ENCODE measurements at places on chromosomes 5 and 9.

DNA sequence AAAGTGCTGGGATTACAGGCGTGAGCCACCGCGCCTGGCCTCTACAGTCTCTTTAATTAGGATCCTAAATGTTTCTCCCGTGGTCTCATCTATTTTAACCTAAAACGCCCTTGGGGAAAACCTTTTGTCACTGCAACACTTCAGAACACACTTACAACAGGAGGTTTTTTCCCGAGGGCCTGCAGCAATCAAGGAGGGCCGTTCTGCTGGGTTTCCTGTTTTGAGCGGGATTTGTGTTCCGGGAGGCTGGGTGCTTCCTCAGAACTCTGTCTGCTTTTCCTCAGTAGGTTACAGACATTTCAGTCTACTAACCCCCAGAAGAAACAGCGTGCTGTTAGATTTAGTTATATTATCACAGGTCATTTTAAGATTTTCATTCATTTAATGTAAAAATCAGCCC lies 65.4 kb upstream of the IRX4 start:
- DNase-seq, result no peak

DNA sequence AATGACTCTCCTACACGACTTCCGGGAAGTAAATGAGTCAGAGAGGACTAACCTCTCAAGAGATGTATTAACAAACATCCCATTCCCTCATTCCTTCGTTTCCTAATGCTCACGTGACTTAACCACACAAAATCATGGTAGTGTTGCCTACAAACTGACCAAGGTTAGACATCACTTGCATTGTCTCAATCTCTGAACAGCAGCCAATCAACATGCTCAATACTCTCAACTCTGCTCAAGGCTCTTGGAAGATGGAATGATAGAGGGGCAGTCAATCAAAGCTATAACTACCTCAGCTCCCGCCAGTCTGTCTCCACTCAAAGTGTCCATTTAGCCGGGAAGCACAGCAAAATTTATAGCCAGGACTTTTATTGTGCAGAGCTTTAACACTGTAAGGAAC lies 143.8 kb upstream of the PIK3R1 start:
- no peak for DNase-seq

GRCh38 chr5:172931001-172931536 lies 28.2 kb upstream of the RPL26L1 start:
- peak; percentile 68 for DNase-seq

- DNase-seq, result no peak
Measured at GRCh38 chr5:119792161-119792799, 162.9 kb downstream of the FAM170A start.

DNA sequence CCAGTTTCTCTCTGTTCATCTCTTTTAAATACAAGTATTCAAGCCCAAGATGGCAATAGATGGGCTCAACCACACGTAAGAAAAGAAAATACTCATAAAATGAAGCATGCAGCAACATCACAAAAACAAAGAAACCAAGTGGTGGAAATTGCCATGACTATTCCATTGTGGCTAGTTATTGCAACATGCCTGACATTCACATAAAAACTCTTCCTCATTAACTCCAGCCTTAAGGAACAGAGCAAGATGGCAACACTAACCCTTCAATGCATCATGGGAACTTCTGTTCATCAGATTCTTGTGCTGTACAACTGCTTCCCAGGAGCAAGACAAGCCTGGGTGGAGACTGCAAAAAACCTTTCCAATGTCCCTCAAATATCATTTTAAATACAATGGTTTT lies 1.4 kb upstream of the GLIS3 start:
- no peak for DNase-seq

GRCh38 chr5:3265131-3265885 lies 330.3 kb upstream of the IRX1 start:
- no peak for DNase-seq

DNA sequence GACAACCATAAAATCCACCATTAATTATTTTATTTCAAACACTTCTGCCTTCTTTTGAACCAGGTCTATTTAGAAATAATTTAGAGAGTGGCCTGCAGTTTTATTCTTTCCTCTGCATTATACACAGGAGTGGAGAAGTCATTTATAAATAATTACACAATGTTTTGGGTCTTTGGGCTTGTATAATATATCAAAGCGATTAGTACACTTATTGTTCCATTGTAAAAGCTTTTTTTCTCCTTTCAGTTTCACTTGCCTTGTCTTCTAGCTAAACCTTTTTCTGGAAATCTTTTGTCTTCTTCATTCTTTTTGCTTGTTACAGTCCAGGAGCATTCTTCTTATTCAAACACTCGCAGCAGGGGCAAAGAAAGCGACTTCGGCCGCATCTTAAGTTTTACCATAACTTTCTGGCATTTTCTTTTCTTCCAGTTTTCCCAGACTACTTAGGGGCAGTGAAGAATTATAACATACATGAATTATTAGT lies 7.3 kb upstream of the NEUROG1 start:
- no peak for DNase-seq

Data from thoracic aorta (tissue), 2 donors.